ENCODE measurements at places on chromosomes 6 and 20. TPM values are rescaled to one million over a fixed set of nuclear protein-coding genes. Genes with fewer than 3 reads are reported as not detected.
A peak's percentile ranks its signal among the peaks of the same experiment; 100 is the strongest.

Gene NOL4L
- 15.8 TPM for total RNA-seq

Gene MCHR2
- not detected for total RNA-seq

Gene SLPI
- not detected for total RNA-seq

GRCh38 chr6:136408204-136408603 lies 118.6 kb upstream of the BCLAF1 start:
- no peak for DNase-seq

- no peak for DNase-seq
These were observed 169.2 kb downstream of the ZFAND3 start for GRCh38 chr6:37988696-37989095.

DNA sequence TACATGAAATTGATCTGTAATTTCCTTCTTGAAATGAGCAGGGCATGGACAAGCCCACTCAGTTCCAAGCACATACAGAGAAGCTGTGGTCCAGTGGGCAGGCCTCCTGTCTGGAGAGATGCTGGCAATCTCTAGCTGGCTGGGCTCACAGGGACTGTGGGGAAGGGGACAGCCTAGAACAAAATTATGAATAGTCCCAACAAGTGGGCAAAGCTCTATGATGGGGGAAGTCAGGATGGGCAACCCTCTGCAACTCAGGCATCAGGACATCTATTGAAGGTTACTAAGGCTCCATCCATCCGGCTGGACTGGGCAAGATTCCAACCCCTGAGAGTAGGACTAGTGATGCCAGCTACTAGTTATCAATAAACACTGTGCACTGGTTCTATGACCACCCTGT lies 40.9 kb downstream of the TRERF1 start:
- no peak for DNase-seq

DNA sequence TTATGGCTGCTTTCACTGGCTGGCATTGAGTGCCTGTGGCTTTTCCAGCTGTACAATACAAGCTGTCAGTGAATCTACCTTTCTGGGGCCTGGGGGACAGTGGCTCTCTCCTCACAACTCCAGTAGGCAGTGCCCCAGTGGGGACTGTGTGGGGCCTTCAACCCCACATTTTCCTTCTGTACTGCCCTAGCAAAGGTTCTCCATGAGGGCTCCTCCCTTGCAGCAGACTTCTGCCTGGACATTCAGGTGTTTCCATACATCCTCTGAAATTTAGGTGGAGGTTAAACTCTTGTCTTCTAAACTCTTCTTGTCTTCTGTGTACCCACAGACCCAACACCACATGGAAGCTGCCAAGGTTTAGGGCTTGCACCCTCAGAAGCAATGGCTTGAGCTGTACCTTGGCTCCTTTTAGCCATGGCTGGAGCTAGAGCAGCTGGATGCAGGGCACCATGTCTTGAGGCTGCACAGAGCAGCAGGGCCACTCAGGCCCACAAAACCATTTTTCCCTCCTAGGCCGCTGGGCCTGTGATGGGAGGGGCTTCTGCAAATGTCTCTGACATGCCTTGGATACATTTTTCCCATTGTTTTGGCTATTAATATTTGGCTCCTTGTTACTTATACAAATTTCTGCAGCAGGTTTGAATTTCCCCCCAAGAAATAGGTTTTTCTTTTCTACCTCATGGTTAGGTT lies 9.6 kb downstream of the PEX7 start:
- DNase-seq, result no peak

DNA sequence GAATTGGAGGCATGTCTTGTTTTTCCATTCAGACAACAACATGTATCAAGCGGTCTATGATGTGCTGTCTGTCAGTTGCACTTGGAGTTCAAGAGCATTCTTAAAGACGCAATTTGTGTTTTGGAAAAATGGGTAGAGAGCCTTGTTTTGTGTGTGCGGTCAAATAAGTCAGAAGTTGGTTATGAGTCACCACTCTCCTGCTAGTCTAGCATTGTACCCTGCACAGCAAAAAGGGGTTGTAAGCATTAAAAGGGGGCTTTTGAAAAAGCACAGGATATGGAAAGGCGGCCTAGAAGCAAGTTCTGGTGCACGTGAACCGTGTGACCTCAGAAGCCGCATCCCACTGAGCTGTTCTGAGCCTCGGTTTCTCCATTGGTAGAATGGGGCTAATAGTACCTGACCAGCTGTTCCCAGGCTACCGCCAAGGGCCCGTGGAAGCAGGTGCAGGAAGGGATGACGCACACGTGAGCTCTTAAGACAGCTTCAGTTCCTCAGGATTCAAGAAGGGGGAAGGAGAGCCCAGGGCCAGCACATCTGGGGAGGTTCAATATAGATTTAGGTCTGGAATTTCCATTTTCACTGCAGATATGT lies 61.6 kb upstream of the SNX9 start:
- DNase-seq, result peak; percentile 18

DNA sequence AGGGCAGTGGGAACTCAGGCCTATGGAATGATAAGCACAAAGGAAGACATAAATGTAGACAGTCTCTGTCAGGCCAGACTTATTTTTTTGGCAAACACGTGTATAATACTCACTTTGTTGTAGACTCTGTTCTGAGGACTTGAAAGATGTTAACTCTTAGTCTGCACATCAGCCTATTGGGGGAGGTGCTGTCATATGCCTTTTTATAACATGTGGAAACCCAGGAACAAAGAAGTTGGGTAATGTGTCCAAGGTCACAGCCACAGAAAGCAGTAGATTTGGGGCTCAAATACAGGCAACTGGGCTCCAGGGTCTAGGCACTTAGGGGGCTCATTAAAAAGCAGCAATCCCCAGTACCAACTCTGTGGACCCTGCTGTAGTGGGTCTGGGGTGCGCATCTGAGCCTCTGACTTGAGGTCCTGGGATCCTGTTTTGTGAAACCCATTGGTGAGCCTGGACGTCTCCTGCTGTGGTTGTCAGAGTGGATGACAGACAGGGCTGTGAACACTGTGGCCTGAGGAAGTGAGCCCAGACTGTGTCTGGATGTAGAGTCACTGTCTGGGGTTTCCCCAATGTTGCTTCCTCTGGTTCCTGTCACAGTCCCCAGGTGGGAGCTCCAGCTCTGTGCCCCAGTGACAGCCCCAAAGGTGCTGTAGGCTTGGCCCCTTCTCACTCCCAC lies 50.0 kb downstream of the CDH26 start:
- DNase-seq, result no peak

Measured in CD8-positive, alpha-beta memory T cell (primary cell).